ENCODE measurements at places on chromosomes 6 and 20. TPM values are rescaled to one million over a fixed set of nuclear protein-coding genes. Genes with fewer than 3 reads are reported as not detected.

- no peak for DNase-seq
These were observed 8.3 kb downstream of the NT5E start for GRCh38 chr6:85458184-85458583.

HLA-DQB1 gene
- 74.9 TPM for polyA plus RNA-seq

PM20D2 gene
- polyA plus RNA-seq = 10.1 TPM

DNA sequence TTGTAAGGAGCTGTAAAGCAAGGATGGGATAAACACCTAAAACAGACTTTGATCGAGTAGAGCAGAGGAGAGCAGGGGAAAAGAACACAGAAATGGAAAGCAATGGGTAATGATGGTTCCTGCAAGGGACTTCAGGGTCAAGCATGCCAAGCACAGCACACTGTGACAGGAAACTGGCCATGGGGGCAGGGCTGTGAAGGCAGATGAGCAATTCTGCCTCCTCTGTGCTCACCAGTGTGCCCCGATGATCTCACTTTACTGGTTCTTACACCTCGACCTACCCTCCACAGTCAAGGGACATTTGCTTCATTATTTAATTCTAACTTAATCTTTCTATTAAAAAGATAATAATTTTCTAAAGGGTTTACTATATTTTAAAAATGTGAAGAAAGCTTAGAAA, 21.6 kb upstream of the MYB start:
- DNase-seq = no peak

MCCD1 gene
- polyA plus RNA-seq = not detected

HLA-DMB gene
- 89.1 TPM for polyA plus RNA-seq

DNA sequence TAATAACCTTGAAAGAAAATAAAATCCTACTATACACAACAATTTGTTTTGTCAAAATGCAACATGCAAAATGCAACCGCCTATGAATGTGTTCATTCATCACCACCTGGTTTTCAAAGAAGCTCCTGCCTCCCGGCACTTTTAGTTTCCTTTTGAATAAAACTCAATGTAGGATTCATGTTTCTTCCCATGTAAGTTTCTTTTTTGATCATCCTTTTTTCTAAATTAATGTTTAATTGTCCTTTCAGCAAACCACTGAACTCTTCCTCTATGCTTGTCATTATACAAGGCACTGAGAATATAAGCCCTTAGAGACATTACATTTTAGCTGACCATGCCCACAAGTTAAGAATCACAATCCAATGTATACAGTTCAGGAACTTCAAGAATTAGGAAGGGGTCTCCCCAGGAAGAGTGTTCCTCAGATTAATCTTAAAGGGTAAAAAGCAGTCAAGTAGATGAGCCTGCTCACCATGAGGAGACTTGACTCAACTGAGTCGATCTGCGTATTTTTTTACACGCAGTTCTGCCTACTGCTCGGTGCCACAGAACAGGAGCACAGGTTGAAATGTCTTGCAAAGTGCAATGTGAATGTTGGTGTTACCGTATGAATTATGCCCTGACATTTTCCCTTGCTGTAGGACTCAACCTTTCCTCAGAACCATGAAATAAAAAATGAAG, 7.2 kb upstream of the THEMIS start:
- no peak for DNase-seq

- DNase-seq = no peak
These were observed 159.4 kb upstream of the SULF2 start for GRCh38 chr20:47944682-47945081.

GRCh38 chr6:79313254-79313653, 78.8 kb upstream of the HMGN3 start:
- no peak for DNase-seq

DNA sequence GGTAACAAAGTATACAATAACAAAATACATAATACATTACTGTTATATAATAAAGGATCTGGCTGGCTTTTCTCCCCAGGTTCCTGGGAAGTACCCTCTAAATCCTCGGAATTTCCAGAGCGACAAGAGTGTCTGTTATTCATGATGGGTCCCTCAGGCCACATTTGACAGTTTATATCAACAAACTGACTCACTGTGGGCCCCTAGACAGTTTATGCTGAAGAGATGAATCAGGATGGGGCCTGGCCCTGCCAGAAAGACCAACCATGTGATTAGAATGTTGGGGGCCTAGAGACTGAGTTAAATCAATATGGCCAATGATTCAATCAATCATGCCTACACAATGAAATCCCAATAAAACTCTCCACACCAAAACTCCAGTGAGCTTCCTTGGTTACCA, 13.5 kb downstream of the USP45 start:
- no peak for DNase-seq

DNA sequence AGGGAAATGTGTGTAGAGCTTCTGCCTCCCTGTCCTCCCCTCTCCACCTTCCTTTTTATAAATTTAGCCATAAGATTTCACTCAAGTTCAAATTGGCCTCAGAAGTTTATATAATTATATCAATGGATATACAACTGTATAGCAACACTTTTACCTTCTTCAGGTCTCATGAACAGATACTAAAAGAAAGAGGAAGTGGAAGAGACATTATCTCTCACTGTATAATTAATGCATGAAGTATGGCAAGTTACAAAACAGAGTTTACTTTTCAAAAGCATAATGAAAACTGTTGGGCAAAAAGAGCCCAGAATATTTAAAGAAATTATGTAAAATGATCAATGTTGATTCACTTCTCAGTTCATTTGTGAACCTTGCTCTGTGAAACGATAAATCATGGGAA, 99.7 kb downstream of the PDE7B start:
- DNase-seq = no peak

- DNase-seq = no peak
These were observed 265.0 kb upstream of the EPHA7 start for GRCh38 chr6:93684339-93684738.

DNA sequence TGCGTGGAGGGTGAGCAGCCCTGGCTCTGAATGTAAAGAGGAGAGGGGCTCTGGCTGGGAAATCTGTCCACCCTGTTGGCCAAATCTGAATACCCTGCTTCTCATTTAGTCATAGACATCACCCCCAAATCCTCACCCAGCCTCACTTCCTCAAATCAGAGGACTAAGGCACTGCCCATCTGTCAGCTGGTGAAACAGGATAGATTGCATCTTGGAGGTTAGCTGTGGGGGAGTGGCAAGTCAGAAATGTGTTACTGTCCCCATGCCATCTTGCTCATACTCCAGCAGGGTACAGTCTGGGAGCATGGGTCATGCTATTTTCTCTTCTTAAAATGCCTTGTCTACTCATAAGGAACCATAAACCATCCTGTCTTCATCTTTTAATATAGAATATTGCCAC, 9.5 kb upstream of the DTNBP1 start:
- no peak for DNase-seq

DNA sequence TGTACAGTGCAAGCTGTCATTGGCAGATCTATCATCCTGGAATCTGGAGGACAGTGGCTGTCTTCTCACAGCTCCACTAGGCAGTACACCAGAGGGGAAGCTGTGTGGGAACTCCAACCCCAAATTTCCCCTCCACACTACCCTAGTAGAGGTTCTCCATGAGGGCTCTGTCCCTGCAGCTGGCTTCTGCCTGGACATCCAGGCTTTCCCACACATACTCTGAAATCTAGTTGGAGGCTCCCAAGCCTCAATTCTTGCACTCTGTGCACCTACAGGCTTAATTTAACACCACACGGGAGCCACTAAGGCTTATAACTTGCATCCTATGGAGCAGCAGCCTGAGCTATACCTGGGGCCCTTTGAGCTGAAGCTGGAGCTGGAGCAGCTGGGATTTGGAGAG, 43.0 kb upstream of the TRIM39 start:
- DNase-seq = no peak

GRCh38 chr6:11404838-11405237, 132.7 kb upstream of the TMEM170B start:
- DNase-seq = no peak

LST1 gene
- polyA plus RNA-seq = 20.3 TPM

DNA sequence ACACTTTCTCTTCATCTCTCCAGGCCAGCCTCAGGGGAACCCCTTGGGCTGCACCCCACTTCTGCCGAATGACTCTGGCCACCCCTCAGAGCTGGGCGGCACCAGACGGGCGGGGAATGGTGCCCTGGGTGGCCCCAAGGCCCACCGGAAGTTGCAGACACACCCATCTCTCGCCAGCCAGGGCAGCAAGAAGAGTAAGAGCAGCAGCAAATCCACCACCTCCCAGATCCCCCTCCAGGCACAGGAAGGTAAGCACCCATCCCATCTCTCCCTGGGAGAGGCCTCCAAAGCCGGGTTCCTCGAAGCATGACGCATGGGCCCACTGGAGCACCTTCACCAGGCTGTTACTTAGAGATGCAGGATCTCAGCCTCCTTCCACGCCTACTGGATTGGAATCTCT, 11.3 kb downstream of the MDFI start:
- DNase-seq = no peak

OOEP gene
- polyA plus RNA-seq = not detected

- DNase-seq = no peak
These were observed 610.7 kb downstream of the CBLN4 start for GRCh38 chr20:55394592-55394991.

- no peak for DNase-seq
These were observed 382.7 kb downstream of the HDGFL1 start for GRCh38 chr6:22952097-22952496.

TAF11 gene
- 15.8 TPM for polyA plus RNA-seq

GRCh38 chr6:1576166-1576565, 33.5 kb upstream of the FOXC1 start:
- no peak for DNase-seq

HECA gene
- 3.2 TPM for polyA plus RNA-seq

DNA sequence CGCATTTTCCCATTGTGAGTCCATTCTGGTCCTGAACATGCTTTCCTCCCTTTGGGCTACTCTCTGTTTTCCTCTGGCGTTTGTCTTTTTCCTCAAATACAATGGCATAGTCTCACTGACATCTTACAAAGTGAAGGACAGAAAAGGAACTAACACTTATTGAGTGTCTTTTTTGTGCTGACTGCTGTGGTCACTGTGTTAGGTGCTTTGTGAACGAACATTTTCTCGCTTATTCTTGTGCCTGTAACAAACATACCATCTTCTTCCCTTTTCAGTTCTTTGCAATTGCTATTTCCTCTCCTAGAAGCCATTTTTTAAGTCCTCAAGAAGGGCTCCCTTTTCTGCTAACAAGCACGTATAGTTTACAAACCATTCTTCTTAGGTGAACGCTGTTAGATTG, 15.4 kb downstream of the FIG4 start:
- peak; percentile 52 for DNase-seq

- no peak for DNase-seq
These were observed 51.1 kb downstream of the ENPP1 start for GRCh38 chr6:131858765-131859415.

DNA sequence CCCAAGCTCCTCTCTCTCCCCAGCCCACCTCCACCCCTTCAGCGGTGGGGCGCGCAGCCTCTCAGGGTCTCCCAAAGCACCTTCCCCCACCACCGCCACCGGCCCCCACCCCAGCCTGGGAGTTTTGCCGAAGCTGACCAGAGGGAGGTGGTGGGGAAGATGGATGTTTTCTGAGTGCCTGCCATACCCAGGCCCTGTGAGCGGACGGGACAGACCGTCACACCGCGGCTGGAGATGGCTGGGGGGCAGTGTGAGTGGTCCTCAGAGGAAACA, 5.7 kb downstream of the C20orf204 start:
- DNase-seq = no peak

DNA sequence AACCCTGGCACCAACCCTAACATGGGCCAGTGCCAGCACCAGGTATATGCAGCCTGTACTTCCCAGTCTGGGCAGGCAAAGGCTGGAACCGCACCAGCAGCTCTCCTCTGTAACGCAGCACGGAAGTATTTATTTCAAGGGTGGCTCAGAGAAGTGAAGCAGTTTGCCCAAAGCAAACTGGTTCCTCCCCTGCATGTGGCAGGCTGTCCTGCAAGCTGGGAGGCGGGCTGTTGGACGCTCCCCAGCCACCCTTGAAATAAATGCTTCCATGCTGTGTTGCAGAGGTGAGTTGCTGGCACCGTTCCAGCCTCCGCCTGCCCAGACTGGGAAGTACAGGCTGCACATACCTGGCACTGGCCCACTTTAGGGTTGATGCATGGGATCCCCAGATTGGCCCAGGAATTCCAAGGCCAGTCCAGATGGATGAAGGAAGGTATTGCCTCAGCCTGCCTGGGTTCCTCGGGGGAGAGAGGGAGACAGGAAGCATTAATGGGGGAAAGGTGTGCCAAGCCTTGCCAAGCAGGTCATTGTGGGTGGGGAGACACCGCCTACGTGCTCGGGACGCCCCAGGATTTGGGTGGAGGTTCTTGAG, 49.8 kb downstream of the PPARD start:
- no peak for DNase-seq

DNA sequence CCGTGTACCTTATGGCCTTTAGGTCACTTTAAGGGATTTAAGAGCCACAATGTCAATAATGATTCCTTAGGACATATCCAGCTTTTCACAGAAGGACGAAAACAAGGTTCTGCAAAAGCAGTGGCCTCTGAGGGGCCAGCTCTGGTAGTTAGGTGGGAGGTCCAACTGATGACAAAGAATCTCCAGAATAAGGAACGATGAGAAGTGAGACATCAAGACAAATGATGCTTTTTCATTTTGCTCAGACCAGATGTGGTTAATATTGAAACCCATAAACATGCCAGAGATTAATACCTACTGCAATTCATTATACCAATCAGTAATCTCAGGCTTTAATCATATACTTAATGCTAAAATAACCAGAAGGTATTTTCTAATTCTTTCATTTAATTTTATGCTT, 1.9 kb downstream of the C6orf58 start:
- DNase-seq = no peak

DNA sequence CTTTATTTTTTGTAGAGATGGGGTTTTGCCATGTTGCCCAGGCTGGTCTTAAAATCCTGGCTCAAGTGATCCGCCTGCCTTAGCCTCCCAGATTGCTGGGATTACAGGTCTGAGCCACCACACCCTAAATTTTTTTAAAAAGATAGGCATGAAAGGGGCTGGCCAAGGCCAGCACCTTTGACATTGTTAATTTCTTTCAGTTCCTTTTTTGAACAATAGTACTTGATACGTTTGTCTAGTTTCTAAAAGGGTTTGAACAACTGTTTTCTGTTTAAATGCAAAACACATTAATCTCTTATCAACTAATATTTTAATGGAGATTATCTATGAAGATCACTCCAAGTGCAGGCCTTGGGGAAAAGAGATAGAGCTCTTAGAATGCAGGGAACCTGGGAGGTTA, 37.6 kb upstream of the PTPRK start:
- DNase-seq = no peak

MDFI gene
- polyA plus RNA-seq = not detected

- DNase-seq = no peak
These were observed 414.2 kb upstream of the SPTLC3 start for GRCh38 chr20:12594410-12595088.

GRCh38 chr6:162343198-162343935, 384.2 kb downstream of the PRKN start:
- no peak for DNase-seq

RAET1E gene
- not detected for polyA plus RNA-seq

DNA sequence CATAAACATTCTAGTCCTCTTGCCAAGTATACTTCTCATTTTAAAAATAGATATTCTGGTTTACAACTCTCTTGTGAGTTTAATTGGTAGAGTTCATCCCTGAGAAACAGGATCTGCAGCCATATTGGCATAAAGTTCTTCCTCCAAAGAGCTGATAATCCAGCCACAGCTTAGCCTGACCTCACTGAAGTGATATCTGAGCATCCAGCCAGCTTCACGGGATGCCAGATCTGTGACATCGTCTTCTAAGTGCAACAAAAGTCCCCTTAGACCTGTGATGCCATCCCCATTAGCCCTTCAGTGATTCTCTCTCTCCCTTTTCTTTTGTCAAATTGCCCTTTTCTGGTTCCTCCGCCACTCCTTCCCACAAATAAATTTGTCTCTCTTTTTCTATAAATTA, 180.6 kb upstream of the STXBP5 start:
- no peak for DNase-seq

- no peak for DNase-seq
These were observed 14.1 kb downstream of the DAAM2 start for GRCh38 chr6:39806278-39806677.

STK38 gene
- polyA plus RNA-seq = 179 TPM

GCM1 gene
- not detected for polyA plus RNA-seq

Data from immature natural killer cell (primary cell).